Lung (tissue), 17 donors: ENCODE measurements at places on chromosomes 4 and X. TPM values are rescaled to one million over a fixed set of nuclear protein-coding genes. Genes with fewer than 3 reads are reported as not detected.
A peak's percentile ranks its signal among the peaks of the same experiment; 100 is the strongest.

The TMEM31 gene
- total RNA-seq, result 0.65 TPM

DNA sequence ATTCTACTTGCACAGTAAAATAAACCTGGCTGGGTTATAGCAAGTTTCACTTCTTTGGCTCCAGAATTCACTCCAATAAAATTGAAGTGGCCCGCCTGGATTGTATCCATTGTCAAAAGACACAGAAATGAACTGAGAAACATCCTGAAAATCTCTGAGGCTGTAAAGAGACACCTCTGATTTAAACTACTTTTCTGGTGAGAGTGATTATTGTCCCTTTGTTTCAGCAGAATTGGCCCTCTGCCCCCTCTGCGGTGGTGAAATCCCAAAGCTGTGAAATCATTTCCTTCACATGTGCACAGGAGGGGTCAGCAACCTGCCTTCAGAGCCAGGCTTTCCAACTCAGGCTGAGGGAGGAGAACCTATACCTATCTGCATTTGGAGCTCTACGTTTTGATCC, 23.0 kb downstream of the GAB3 start:
- peak; percentile 85 for DNase-seq

The MAPK10 gene
- 109 TPM for total RNA-seq

The FAM184B gene
- 0.09 TPM for total RNA-seq

The SYTL5 gene
- total RNA-seq, result 0.83 TPM

DNA sequence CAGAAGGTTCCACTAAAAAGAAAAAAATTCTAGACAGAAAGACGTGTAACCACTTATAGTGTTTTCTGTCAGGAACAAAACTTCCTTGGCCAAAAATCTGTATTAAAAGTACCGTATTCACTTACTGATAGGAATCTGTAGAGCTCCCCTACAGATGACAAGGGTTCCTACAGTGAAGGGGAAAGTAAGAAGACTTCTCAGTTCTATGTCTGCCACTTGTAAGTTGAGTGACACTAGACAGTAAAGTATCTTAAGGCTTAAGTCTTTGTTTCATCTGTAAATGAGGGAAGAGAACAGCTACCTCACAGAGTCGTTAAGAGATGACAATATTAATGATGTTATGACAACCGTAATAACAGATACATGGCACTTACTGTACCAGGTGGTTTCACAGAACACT, 3.3 kb downstream of the COQ2 start:
- no peak for DNase-seq

The TCP11X2 gene
- total RNA-seq, result 1.7 TPM

The CASP3 gene
- 30.4 TPM for total RNA-seq

- no peak for DNase-seq
Observed at GRCh38 chrX:13835825-13836224, 18.9 kb upstream of the GPM6B start.

DNA sequence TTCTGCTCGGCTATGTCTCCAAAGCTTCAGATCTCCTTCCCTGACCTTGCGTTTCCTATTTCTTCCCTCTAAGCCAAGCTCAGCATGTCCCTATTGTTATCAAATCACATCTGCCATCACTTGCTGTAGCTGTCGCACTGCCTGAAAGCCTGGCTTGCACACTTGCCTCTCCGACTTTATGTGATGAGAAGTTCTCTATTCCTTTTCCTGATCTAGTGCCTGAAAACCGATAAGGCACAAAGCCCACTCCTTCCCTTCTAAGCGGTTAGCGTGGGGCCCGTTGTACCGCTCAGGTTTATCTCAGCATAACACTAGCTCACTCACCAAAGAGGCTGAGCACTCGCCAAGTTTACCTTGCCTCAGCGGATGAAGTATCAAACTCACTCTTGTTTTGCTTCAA, 816 bp downstream of the NMU start:
- DNase-seq, result no peak

DNA sequence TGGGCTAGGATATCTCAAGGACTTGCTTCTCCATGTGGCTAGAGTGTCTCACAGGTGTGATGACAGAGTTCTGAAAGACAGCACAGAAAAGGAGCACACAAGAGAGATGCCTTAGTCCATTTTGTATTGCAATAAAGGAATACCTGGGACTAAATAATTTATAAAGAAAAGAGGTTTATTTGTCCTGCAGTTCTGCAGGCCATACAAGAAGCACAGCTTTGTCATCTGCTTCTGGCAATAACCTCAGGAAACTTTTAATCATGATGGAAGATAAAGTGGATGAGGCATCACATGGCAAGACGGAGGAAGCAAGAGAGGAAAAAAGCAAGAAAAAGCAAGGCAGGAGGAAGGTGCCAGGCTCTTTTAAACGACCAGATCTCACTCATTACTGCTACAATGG, 126.9 kb downstream of the ADAMTS3 start:
- no peak for DNase-seq

GRCh38 chr4:684623-685327, 4.2 kb downstream of the SLC49A3 start:
- DNase-seq, result no peak

The BEND4 gene
- 0.51 TPM for total RNA-seq

DNA sequence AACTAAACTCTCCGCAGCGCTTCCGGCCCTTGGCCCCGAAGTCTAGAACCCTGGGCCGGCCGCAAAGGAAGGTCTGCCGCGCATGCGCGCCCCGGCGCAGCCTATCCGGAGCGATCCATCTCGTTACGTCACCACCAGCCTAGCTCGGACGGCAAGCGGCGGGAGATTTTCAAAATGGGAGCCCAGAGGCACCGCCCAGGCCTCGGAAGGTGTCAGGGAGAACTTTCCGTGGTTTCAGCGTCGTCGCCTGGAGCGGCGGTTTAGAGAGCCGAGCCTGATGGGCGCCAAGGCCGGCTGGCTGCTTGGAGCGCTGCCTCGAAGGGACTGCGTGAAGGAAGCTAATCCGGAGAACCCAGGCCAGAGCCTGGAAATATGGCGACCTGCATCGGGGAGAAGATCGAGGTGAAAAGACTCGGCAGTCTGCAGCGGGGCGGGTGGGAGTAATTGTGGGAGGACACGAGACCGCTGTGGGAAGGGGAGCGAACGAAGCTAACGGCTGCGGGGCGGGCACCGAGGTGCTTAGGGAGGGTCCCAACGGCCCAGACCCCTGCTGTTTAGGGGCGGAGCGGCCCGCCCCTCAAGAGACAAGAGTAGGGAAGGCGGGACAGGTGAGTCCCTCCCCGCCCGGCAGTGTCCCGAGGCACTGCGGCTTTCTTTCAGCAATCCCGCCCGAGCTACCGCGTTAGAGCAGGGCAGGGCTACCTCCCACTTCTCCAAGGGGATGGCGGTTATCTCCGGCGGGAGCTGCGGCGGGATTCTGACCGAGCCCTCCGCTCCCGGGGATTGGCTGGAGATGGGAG, at the start of gene PLK4:
Gene PLK4, plus strand, starts transcription at position 131 of the 800 bp plus-strand sequence. Its CDS starts 242 bp downstream, at position 373.
- DNase-seq, result peak; percentile 99

DNA sequence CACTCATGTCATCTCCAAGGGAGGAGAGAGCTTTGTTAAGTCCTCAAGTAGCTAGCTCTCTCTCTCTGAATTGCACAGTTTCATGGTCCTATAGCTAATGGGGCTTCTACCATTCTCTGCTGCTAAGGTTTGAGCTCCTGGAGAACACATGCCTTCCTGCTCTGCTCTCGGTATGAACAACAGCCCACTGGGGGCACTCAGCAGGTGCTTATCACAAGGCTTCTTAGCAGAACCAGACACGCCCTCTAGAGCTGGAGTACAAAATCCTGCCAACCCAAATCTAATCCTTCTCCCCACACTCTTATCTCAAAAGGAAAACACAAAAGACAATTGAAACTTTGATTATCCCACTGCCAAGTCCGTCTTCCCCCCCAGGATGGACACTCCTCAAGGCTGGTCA, 176.5 kb downstream of the HS3ST1 start:
- DNase-seq, result no peak

The ANXA10 gene
- not detected for total RNA-seq

The CLDN22 gene
- total RNA-seq, result not detected

- peak; percentile 4 for DNase-seq
Observed at GRCh38 chr4:181674315-181674875, 568.8 kb upstream of the TENM3 start.

DNA sequence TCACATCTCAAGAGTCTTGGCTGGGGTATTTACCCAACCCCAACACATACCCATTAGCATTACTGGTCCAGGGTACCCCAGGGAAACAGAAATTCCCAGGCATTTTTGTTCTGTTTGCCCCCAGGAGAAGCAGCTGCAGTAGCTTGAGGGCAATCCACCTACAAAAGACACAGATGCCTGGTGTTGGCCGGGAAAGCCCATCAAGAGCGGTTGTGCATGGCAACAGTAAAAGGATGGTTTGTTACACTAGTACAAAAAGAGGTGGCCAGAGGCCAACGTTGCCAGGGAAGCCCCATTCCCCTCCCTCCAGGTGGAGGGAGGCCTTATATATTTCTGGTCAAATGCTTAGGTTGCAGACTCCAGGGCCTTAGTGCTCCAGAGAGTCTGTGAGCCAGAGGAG, 637.8 kb downstream of the BCOR start:
- DNase-seq, result no peak

DNA sequence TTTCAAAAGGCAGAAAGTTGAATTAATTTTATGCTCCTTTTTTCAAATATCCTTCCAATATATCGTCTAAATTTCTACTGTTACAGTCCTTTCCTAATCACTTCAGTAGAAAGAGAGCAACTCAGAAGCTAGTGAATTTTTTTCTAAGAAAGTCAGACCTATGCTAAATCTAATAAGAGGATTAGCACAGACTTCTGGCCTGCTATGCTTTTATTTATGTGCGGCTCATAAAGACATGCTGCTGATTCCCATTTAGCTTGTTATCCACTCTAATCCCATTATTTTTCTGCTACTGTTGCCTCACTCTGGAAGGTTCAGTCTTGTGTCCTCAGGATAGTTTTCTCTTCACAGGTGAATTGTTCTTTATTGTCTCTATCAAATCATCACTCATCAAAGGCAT, 473.5 kb upstream of the FAM241A start:
- no peak for DNase-seq

The DCAF12L1 gene
- total RNA-seq, result not detected
